ENCODE measurements at places on chromosomes 6 and 20. TPM values are rescaled to one million over a fixed set of nuclear protein-coding genes. Genes with fewer than 3 reads are reported as not detected.

- DNase-seq = no peak
Observed at GRCh38 chr6:799769-800168, 106.8 kb upstream of the EXOC2 start.

GRCh38 chr6:111874025-111874415 is 768 bp upstream of the FYN start:
- no peak for DNase-seq

DNA sequence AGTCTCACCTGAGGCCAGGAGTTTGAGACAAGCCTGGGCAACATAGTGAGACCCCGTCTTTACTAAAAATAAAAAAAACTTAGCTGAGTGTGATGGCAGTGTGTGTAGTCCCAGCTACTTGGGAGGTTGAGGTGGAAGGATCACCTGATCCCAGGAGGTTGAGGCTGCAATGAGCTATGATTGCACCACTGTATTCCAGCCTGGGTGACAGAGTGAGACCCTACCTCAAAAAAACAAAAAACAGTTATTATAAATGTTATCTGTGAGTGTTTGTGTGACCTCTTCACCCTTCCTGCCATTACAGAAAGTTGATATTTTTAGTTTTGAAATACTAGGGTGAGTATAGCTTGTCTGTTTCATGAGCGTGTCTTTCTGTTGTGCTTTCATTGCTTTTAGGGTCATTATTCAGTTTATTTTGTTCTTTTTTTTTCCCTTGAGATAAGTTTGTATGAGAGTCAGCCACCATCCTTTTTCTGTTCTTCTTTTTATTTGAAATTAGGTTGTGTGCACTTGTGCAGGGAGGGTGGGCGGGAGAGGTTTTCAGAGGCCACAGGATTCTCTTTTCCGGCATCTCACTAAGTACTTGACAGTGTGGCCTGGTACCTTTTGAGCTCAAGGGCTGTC is 26.2 kb downstream of the CDYL start:
- no peak for DNase-seq

DNA sequence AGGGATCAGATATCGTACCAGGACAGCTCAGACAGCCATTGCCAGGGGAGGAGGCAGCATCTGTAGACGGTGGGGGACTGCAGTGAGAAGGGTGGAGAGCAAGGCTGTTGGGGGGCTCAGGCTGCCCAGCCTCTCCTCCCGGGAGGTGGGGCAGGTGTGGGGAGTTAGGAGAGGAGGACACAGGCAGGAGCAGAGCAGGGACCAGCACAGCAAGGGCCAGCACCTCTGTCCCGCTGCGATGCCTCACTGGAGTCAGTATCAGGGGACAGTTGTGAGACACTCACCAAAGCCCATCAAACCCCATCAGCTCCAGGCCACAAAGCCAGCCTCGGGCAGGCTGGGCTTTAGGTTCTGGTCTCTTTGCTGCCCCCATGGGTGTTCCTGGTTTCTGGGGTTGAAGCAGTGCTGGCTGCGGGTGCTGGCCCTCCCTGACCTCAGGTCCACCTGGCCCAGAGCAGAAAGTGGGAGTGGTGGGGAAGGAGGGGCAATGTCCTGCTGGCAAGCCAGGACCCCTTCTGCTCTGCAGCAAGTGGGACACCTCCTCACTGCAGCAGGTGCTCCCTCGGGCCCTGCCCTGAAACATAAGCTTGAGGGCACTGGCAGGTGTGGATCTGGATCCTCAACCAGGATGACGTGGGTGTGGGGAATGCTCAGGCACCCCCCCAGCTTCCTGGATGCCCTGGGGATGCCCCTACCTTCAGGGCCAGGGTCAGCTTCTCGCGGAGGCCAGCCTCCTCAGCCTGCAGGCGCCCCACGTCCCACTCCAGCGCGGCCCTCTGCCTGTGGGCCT is 83.4 kb downstream of the GINS1 start:
- DNase-seq = no peak

DNA sequence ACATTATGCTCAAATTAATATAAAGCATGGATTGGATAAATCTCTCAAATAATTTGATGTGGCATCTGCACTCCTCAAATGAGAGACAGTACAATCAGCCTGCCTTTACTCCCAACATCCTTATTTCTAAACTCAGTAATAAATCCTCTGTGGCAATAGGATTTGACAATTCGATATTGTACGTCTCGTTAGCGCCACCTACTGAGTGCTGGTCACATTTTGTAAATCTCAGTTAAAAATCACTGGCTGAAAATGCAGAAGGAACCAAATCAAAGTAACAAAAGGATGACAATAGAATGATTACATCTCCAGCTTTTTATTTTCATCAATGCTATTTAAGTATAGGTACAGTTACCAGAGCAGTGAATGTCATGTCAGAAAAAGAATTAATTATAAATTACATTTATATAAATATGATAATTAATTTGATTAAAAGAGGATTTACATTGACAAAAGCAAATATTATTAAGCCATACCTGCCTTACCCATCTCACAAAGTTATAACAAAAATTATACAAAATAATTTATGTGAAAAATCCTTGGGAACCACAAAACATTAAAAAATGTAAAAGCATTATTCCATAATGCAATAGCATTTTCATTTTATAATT is 20.2 kb upstream of the GJE1 start:
- peak; percentile 87 for DNase-seq

DNA sequence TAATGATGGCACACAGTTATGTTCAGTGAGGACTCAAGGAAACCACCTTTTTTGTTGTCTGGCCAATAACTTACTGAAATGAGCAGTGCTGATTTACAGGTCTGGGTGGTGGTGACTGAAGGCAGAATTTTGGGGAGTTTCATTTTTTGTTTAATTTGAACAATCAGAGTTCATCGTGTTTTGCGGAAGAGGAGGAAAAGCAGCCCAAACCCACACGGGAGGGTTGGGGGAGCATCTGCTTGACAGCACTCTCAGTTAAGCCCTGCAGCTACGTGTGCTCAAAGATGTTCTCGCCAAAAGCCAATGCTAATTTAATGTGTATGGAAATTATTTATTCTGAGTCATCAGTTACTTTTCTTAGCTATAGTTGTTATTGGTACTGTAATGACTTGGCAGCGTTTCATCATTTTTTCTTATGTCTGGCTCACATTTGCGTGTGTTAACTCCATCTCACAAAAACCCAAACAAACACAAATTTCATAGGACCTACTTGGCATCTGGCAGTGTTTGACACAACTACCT is 89.2 kb downstream of the UST start:
- DNase-seq = peak; percentile 16

- DNase-seq = no peak
Observed at GRCh38 chr6:6810727-6811126, 222.2 kb downstream of the LY86 start.

GRCh38 chr6:11423667-11424066 is 113.9 kb upstream of the TMEM170B start:
- no peak for DNase-seq

- peak; percentile 36 for DNase-seq
Observed at GRCh38 chr20:51934301-51935002, 132.1 kb upstream of the SALL4 start.

GRCh38 chr6:41636833-41637193 is 1.5 kb upstream of the MDFI start:
- DNase-seq = peak; percentile 89

SLPI gene
- 9,786 TPM for polyA plus RNA-seq

GRCh38 chr6:112141707-112142106 is 54.3 kb downstream of the FAM229B start:
- no peak for DNase-seq

DNA sequence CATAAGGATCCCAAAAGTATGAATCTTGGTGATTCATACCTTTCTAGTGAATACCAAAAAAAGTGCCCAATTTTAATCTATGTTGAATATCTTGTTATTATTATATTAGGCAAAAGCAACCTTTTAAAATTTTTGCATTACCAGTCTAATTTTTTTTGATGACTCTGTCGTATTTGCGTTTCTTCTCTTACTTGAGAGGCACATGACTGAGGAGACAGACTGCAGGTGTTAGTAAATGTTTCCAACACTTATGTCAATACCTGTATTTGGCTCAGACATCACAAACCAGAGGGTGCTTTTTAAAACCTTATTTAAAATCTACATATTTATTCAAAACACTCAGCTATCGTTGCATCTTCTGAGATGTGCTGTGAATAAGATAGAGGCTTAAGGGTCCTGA is 27.1 kb downstream of the ID4 start:
- DNase-seq = no peak

FAM184A gene
- 4.8 TPM for polyA plus RNA-seq

PLAGL1 gene
- 88.9 TPM for polyA plus RNA-seq

GRCh38 chr6:4637691-4638433 is 138.3 kb upstream of the CDYL start:
- DNase-seq = peak; percentile 39

BPIFB1 gene
- 0.85 TPM for polyA plus RNA-seq

TUBB2B gene
- 31.2 TPM for polyA plus RNA-seq

HLA-DQB1 gene
- 15.2 TPM for polyA plus RNA-seq

- no peak for DNase-seq
Observed at GRCh38 chr6:90611543-90612312, 24.9 kb upstream of the MAP3K7 start.

MYO6 gene
- polyA plus RNA-seq = 39.8 TPM

DNA sequence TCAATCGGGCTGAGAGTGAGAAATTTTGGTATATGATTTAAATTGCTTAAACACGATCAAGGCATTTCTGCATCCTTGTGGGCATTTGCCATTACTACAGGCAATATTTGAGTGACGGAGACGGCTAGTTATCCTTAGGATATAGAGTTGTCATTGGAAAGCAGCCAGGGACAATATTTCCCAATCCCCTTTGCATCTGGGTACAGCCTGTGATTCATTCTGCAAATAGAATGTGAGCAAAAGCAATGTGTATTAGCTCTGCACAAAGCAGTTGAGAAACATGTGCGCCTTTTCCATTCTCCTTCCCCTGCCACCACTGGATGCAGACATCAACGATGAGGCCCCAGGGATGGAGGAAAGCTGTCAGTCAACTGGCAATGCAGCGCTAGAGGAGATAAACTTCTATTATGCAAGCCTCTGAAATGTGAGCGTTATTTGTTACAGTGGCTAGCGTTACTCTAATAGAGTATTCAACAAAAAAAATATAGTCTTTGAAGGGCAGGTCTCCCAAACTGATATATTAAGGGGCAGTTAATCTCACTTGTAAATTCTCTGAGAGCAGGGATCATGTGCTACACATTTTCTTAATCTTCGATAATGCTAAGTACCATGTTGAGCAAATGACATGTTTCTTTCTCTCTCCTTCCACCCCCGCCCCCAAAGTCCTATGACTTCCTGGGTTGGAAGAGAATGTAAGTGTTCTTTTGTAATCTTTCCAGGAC is 37.1 kb upstream of the NCOA3 start:
- DNase-seq = peak; percentile 93

DNA sequence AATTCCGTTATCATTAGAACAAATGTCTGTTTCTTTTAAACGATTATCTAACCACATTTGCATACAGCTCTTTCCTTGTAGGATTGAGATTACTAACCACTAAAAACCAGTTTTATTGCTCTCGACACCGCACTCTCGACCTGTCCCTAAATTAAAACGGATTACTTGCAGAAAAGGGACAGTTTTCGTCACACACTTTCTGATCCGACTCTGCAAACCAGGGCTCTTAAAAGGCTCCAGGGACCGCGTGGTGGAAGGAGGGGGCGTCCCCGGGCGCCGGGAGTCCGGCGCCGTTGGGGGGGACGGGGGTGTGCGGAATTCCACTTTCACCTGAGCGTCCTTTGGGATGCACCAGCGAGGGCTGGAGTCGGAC is 731 bp downstream of the MAK start:
- DNase-seq = peak; percentile 21

DNA sequence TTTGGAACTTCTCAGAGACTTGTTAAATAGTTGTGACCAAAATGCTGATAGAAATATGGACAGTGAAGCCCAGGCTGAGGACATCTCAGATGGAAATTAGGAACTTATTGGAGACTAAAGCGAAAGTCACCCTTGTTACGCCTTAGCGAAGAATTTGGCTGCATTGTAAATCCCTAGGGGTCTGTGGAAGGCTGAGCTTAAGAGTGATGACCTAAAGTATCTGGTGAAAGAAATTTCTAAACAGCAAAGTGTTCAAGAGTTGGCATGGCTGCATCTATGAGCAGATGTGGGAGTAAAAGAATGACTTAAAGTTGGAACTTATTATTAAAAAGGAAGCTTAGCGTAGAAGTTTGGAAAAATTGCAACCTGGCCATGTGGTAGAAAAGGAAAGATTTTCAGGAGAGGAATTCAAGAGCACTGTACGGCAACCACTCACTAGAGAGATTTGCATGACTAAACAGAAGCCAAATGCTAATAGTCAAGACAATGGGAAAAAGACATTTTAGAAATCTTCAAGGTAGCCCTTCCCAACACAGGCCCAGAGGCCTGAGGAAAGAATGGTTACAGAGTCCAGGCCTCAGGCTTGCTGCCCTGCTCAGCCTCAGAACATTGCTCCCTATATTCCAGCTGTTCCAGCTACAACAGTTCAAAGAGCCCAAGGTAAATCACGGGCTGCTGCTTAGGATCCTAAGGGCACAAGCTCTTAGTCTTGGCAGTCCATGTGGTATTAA is 61.6 kb upstream of the TNFRSF21 start:
- DNase-seq = no peak

- DNase-seq = no peak
Observed at GRCh38 chr20:50395251-50395729, 114.9 kb upstream of the PTPN1 start.

- peak; percentile 13 for DNase-seq
Observed at GRCh38 chr20:52275181-52275691, 83.7 kb upstream of the ZFP64 start.

GRCh38 chr6:84515067-84515466 is 249.3 kb downstream of the TBX18 start:
- no peak for DNase-seq

DNA sequence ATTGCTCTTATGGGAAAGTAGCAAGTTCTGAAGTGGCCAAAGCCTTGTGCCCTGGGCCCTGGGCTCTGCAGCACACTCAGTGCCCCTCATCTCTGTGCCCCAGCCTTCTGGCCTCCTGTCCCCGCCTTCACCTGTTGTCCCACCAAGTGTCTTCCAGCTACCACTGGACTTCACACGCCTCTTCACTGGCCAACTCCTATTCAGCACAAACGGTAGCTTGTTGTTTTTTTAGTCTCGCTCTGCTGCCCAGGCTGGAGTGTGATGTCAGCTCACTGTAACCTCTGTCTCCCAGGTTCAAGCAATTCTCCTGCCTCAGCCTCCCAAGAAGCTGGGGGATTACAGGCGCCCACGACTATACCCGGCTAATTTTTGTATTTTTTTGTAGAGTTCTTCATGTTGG is 4.8 kb downstream of the CCHCR1 start:
- DNase-seq = no peak

DNA sequence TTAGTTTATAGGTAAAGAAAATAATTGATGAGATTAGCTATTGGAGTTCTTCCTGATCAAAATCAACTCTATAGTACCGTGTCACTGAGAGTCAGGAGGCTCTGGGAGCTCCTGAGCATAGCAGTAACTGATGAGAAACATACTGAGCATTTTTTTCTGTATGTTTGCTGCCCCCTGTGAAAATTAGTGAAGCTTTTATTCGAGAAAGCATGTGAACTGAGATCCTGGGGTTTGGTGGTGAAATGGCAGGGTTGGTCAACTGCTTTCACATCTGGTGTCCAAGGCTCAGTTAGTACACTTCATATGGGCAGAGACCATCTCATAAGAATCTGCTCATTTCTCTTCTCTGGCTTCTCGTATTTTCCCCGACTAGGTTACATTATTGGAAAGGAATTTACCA is 4.1 kb upstream of the ABT1 start:
- DNase-seq = no peak
